ENCODE measurements at places on chromosomes 7 and 10.

GRCh38 chr10:95588025-95588424, 26.9 kb upstream of the SORBS1 start:
- no peak for DNase-seq

GRCh38 chr10:131198843-131199242, 112.7 kb downstream of the TCERG1L start:
- no peak for DNase-seq

- DNase-seq = no peak
These were observed 122.9 kb downstream of the LYZL1 start for GRCh38 chr10:29411666-29412315.

DNA sequence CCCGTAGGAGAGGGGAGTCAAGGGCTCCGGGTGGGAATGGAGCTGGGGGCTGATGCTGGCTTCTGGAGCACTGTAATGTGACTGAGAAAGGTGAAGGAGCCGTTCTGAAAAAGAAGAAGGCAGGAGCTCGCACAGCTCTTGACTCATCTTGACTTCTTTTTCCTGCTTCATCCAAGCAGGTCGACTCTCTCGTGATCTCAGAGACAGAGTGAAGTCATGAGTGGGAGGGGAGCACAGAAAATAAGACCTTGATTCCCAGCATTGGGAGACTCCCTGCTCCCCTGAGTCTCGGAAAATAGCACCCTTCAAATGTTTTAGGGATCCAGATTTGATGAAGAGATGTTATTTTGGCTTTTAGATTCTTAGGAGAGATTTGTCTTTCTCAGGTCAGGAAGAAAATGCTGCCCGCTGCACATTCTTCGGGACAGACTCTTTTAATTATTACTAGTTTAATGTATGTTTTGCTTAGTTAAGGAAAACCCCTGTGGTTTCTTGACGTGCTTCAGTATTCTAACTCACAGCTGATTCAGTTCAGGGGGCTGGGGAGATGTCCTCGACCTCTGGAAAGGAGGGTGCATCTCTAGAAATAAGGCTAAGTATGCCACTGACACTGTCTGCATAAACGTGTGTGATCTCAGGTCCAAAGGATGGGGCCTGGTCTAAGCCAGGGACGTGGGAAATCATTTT, 34.1 kb downstream of the EGFR start:
- DNase-seq = no peak

GRCh38 chr7:35405461-35405860, 151.6 kb upstream of the TBX20 start:
- no peak for DNase-seq

DNA sequence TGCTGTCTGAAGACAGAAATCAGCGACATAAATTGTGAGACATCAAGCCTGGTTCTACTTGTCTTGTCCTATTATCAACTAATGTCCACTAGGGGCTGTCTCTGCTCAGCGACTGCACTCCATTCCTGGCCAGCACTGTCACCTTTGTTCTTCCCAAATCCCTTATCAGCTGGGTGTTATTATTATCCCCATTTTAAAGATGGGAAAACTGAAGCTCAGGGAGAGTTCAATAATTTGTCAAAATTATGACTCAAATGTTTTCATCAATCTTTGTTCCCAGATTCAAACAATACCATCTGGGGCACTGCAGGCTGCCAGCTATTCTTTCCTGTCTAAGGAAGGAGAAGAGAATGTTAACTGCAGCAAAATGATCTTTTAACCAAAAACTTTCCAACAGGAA, 431.6 kb upstream of the NFE2L3 start:
- no peak for DNase-seq

DNA sequence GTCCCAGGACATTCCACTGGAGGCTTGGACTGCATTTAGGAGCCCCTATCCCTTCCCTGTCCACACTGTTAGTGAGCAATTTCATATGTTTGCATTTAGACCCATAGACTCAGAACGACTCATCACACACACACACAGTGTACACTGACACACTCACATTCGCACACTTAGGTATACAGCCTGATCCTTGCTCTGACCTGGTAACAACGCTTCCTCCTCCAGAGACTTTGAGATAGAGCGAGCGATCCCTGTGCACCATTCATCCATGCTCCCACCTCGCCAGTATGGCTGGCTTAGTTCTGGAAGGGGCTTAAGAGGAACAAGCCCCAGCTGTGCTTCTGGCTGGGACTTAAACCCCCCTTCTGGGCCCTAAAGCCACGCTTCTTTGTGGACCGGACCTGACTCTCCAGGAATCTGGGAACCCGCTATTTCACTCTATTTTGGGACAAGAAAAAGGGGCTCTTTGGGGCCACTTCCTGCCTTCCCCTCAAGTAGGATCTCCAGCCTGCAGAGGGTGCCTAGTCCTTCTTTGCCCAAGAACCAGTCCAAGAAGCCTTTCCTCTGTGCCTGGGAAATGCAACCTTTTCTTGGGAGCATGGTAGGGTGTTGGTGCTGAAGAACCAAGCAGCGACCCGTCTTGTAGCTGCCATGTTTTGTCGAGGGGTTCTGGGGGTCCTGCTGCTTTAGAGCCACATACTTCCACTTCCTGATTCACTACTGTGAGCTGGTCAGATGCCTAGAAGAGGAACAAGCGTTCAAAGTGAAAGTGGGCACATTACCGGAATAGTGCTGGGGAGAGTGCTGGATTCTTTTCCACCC, 1.1 kb upstream of the HOXA13 start:
- DNase-seq = no peak

DNA sequence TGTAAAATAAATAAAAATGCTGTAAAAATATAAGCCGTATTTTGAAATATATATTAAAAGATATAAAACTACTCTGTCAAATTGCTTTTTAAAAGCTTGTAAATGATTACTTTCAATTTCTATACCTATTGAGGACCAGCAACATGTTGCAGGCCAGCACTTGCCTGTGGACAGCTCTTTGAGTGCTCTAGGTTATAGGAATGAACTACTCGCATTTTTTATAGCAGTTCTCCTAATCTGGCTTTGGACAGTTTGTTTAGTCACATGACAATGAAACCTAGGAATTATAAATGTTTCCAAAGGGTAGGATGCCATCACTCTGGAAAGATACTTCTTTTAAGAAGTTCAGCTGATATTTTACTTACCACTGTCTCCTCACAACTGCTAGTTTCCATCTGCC, 117.7 kb upstream of the PTPRZ1 start:
- DNase-seq = no peak

DNA sequence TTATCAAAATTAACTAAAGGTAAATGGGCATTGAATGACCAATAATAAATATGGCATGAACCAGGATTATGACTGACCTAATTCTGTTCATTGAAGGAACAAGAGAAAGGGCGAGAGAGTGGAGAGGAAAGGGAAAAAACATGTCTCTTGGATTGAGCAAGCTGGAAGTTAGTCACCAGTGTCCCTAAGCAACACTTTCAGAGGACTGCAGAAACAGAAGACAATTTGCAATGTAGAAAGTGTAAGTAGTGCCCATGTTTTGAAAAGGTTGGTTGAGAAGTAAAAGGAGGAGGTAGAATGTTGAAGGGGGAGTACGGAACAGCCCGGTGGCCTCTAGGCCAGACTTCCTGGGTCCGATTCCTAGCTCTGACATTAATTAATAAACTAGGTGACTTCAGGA, 94.6 kb downstream of the FAS start:
- no peak for DNase-seq

- no peak for DNase-seq
These were observed 236.0 kb downstream of the SEMA3D start for GRCh38 chr7:84950836-84951235.

GRCh38 chr7:112550468-112551060, 69.8 kb downstream of the LSMEM1 start:
- DNase-seq = no peak

- no peak for DNase-seq
These were observed 178.2 kb upstream of the KLF6 start for GRCh38 chr10:3963191-3963673.

DNA sequence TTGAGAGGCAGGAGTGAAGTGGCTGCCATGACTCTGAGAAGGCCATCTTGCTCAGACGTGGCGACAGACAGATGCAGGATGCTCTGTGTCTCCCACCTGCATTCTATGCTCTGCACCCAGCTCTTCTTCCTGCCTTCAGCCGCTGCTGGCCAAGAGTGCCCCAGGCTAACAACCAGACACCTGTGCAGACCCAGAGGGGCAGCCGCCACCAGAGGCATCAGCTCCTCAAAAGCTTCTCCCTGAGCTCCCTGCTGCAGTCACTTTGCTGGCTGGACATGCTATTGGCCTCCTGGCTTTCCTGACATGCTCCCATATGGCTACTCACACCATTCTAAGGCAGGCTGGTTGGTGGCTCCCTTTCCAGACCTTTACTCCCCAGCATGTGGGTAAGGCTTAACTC, 70.6 kb upstream of the GRB10 start:
- no peak for DNase-seq

DNA sequence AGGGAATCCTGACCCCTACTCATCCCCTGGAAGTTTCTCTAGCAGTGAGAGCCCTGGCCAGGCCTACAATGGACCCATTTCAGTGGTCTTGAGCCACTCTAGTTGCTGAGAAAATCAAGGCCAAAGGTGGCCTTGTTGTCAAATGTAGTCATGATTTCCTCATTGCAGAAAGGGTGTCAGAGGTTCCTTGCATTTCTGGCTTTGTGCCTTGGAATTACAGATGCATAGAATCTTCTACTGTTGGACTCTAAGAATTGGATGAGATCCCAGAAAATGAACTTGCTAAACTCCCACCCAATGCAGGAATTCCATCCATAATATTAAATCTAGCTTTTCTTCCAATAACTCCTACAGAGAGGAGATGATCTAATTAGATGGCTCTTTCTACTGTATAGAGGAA, 12.2 kb downstream of the CPA2 start:
- DNase-seq = no peak

DNA sequence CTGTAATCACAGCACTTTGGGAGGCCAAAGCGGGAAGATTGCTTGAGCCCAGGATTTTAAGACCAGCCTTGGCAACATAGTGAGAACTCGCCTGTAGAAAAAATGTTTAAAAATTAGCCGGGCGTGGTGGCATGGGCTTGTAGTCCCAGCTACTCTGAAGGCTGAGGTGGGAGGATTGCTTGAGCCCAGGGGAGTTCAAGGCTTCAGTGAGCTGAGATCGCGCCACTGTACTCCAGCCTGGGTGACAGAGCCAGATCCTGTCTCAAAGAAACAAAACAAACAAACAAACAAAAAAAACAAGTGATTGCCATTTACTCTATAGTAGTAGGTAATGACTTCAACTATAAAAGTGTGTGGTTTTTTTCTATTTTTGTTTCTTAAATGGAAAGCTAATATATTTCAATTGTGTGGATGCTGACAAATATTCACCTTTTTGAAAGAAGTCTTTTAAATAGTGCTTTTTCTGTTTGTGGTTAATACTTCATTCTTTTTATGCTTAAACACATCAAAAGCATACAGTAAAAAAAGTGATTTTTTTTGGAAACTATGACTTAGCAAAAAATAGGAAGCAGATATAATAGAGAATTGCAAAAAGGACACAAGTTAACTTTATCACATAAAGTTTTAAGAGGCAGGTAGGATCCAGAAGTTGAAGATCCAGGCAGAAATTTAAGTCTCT, 48.4 kb downstream of the ZNF277 start:
- DNase-seq = no peak

DNA sequence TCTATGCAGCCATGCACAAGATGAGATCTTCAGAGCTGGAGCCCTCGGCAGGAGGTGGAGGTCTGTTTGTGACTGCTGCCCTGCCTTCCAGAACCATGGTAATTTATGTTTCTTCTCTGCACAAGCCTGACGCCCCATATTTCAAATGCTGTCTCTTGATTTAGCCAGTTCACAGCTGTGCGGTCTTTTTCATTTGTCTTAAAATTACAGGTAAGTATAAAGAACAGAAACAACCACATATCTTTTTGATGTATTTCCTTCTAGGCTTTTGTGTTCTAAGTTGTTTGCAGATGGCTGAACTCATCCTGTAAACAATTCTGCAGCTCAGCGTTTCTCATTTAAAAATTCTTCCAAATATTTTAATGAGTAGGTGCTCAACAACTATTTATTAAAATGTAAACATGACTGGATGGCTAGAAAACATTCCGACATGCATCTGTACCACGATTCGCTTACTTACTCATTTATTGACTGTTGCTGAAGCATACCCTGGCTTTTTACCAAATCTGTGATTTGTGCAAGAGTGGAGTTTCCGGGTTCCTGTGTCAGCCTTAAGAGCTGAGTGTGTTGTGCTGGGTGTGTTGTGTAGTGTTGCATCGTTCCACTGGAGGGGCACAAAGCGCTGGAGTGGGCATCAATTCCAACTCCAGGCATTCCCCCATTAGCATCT, 58.9 kb downstream of the PIP4K2A start:
- DNase-seq = no peak

- DNase-seq = no peak
These were observed 20.0 kb downstream of the KCNK18 start for GRCh38 chr10:117217196-117217761.

- DNase-seq = no peak
These were observed 102.8 kb downstream of the ARHGAP22 start for GRCh38 chr10:48501787-48502771.

DNA sequence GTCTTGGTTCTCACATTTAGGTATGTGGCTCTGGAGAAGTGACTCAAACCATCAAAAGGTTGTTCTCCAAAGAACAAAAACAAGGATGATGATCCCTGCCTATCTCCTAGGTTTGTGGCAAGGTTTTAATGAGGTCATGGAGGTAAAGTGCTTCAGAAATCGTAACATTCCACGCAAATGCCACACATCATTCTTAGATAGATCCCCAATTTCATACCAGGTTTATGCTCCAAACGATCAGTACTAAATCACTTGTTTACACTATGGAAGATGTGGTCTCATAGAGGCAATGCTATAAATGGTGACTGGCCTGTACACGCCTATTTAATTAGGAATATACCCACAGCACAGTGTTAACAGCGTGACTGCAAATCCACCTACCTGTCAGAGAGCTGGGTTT, 66.6 kb downstream of the MINDY3 start:
- no peak for DNase-seq

GRCh38 chr7:140364819-140365218, 33.5 kb downstream of the SLC37A3 start:
- no peak for DNase-seq

GRCh38 chr10:77127243-77127642, 510.4 kb downstream of the KCNMA1 start:
- DNase-seq = no peak

DNA sequence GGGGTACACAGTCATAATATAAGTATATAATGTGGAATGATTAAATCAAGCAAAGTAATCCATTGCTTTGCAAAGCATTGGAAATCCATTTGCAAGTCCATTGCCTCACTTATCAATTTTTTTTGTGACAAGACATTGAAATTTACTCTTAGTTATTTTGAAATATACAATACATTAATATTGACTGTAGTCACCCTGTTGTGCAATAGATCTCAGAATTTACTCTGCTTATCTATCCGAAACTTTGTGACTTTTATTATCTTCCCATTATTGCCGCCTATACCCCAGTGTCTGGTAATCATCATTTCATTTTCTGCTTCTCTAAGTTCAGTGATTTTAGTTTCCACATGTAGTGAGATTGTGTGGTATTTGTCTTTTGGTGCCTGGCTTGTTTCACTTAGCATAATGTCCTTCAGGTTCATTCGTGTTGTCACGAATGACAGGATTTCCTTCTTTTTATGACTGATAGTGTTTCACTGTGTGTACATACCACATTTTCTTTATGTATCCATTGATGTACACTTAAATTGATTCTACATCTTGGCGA, 5.8 kb downstream of the MALRD1 start:
- no peak for DNase-seq
